Stimulated activated CD8-positive, alpha-beta memory T cell treated with anti-CD3 and anti-CD28 coated beads, Interleukin-7, amount 100 ng/mL, for 4 hours (primary cell): ENCODE measurements at places on chromosomes 3 and 15.
A peak's percentile ranks its signal among the peaks of the same experiment; 100 is the strongest.

GRCh38 chr3:10198761-10199649 lies 34.3 kb downstream of the IRAK2 start:
- DNase-seq, result peak; percentile 65

- DNase-seq, result peak; percentile 14
Observed at GRCh38 chr3:172622916-172623700, 87.8 kb downstream of the NCEH1 start.

DNA sequence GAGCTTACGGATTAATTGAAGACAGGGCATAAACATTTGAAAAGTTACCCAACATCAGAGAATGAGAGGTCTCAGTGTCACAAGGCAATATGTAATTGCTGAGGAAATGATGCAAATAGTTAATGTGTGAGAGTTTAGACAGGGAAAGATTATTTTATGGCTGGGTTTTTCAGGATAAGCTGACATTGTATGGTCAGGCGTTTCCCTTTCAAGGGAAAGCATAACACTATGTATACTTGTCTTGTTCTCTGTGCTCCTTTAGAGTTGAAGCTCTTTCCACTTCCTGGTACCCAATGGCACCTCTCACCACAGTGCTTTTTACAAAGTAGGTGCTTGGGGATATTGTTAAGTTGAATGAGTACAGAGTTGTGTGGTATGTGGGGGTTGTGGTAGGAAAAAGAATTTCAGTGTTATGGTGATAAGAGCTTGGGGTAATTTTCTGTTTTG lies 19.9 kb downstream of the IQGAP1 start:
- DNase-seq, result no peak

DNA sequence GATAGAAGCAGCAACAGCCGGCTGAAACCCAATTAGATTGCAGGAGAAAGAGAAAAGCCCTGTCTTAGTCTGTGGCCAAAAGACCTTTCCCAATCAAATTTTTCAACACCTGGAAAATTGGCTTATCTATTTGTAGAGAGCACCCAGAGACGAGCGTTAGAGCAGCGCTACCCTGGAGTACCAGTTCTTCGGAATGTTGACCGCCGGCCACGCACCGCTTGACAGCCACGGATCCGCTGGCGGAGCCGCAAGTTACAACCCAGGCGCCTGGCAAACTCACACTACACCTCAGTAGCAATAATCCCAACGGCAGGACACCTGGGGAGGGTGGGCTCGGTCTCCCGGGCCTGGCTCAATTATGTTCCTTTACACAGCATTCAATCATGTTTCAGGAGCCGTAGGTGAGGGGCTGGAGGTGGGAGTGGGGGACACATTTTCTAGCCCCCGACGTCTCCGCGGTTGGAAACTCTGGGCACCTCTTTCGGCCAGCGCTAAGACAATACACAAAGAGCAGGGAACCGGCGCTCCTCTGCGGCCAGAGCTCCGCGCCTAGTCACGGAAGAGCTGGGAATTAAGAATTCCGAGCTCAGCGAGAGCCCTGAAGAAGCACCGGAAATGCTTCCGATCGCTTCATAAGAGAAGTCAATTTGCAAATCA lies 1.2 kb downstream of the MB21D2 start:
- no peak for DNase-seq

DNA sequence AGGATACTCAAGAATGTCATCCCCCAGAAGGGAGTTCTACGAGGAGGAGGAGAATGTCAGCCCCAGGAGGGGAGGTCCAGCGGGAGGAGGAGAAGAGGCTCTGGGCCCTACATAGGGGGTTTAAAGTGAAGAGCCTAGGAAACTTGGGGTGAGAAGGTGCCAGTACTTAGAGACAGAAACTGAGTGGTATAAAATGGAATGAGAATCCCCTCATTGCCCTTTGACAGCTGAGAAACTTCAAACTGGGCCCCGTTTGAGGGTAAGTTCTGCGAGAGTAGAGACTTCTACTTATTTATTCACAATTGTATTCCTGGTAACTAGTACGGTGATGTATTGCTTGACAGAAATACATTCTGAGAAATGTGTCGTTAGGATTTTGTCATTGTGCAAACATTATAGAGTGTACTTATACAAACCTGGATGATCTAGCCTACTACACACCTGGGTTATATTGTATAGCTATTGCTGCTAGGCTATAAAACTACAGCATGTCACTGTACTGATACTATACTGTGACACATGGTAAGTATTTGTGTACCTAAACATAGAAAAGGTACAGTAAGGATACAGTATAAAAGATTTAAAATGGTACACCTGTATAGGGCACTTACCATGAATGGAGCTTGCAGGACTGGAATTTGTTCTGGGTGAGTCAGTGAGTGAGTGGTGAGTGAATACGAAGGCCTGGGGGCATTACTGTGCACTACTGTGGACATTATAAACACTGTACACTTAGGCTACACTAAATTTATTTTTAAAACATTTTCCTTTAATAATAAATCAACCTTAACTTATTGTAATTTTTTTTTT lies 62.0 kb downstream of the TSC22D2 start:
- DNase-seq, result no peak

DNA sequence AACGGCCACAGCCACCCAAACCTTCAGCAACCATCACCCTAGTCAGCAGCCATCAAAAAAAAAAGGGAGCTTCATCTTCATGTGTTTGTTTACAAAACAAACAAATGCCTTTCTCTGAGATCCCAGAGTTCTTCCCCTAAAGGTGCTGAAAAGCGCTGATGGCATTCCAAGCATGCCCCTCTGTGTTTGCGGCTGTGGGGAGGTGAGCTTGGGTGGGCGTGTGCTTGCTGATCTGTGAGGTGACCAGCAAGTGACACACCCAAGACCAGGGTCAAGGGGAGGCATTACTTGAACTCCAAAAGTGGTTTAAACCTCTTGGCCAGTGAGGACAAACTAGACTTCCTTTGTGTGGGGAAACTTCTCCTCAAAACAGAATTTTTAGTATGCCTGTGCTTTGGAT lies 81.5 kb downstream of the DHX36 start:
- DNase-seq, result no peak

DNA sequence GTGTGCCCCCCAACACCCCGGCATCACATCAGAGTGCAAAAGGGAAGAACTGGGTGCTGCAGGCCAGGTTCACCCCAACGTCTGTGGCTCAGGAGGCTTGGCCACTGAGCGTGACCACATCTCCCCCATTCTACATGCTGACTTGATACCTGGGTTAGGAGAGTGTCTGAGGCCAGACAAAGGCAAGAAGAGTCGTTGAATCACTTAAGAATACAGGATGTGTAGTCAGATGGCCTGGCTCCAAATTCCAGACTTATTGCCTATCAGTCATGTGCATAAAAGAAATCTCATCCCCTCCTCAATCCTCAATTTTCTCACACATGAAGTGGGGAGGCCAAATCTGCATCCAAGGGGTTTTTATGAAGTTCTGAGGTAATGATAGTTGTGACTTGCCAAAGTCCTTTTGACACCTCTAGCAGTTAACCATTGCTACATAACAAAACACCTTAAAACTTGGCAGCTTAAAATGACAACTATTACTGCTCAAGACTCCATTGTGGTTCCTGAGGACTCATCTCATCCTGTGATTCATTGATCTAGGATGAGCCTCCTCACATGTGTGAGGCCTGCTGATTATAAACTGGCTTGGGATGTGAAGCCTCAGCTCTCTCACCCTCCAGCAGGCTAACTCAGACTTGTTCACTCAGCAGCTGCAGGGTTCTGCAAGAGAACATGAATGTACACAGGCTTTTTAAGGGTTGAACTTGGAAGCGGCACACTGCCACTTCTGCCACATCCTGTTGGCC lies 138.8 kb upstream of the TLE3 start:
- DNase-seq, result no peak

DNA sequence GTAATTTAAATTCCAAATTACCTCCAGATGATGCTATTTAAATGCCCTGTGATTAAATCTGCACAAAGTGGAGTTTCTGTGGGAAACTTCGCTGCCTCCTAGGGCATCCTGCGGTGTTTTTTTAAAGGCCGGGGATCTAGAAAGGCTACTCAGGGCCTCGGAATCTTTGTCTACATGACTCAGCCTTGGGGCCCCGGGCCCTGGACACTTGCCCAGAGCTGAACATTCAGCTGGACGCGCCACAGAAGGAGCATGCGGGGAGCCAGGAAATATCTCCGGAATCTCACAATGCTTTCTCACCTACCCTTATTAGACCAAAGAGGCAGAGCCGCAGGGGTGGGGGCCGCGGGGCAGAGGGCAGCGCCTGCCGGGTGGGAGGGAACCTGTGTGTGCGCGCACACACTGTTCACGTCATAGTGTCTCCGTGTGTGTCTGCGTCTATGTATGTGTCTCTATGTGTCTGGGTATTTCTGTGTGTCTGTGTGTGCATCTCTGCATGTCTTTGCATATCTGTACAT lies 145.5 kb upstream of the TPM1 start:
- no peak for DNase-seq

- no peak for DNase-seq
Observed at GRCh38 chr3:29281344-29282241, 722 bp downstream of the RBMS3 start.
